NCI-H1092 (cell line): ENCODE measurements at places on chromosomes 3 and 15.

- no peak for DNase-seq
These were observed 43.2 kb upstream of the RAB6B start for GRCh38 chr3:133938770-133939462.

GRCh38 chr3:101292027-101292426 is 28.3 kb downstream of the IMPG2 start:
- DNase-seq: no peak

DNA sequence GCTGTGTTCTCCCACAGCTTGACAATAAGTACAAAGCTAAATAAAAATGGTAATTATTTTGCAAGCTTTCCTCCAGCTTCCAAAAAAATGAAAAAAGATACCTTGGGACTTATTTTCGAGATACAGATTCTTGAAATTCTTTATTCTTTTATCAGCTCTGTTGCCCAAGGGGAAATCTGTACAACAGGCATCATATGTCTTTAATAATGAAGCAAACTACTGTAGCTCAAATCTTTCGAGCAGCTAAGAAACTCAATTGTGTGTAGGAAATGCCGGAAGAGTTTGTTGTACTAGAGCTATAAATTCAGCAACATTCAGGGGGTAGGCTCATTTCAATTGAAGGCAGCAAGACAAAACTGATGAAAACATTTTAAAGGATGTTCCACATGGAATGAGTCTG is 297.7 kb downstream of the GBE1 start:
- DNase-seq: no peak

DNA sequence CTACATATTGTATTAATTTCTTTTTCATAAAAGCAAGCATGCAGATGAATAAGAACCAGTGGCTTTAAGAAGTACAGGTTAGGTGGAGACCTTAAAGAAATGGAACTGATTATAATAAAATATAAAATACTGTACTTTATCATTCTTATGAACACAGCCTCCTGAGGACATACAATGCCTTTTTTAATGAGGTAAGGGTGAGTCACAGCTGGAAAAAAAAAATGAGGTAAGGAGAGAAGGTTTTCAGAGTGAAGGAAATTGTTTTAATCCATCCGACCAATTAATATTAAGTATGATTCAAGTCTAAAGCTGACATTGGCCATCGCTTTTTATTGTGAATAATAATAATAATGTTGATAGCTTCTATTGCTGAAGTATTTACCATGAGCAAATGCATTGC is 170.3 kb upstream of the SOX2 start:
- no peak for DNase-seq
